ENCODE measurements at places on chromosomes 16 and 17.

- DNase-seq: no peak
Measured at GRCh38 chr17:74900208-74900607, 6.8 kb upstream of the FADS6 start.

DNA sequence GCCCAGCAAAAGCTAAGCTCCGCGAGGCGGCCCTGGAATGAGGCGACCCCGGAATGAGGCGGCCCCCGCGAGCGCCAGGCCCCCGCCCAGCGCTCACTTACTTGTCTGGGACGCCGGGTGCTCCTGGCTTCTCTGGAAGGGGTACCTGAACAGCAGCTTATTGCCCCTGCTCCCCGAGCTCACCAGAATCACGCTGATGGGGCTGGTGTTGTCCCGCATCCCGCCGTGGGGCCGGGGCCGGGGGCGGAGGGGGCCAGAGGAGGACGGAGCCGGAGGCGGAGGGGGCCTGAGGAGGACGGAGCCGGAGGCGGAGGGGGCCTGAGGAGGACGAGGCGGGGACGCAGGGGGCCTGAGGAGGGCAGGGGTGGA is 440 bp downstream of the NPRL3 start:
- DNase-seq: no peak

GRCh38 chr17:9256751-9257629 is 235.7 kb downstream of the NTN1 start:
- peak; percentile 6 for DNase-seq

DNA sequence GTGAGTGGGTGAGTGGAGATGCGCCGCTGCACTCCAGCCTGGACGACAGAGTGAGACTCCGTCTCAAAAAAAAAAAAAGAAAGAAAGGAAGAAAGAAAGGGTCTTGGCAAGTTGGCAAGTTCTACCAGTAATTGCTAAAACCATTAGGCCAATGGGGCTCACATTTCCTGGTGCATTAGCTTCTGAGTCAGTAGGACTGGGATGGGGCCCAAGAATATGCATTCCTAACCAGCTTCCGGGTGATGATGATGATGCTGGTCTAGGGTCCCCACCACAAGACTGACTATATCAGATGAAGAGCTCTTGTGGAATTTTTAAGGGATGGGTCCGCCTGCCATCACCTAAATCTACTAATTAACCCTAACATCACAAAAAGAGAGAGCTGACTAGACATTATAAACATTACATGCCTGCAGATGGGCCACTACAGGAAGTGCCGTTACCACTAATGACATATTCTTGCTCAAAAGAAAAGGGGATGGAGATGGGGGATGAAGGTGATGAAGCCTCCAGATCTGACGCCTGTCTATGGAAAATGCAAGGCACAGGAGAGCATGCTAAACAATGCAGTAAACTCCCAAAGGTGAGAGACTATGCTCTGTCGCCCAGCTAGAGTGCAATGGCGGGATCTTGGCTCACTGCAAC is 13.1 kb downstream of the MYH11 start:
- DNase-seq: no peak

DNA sequence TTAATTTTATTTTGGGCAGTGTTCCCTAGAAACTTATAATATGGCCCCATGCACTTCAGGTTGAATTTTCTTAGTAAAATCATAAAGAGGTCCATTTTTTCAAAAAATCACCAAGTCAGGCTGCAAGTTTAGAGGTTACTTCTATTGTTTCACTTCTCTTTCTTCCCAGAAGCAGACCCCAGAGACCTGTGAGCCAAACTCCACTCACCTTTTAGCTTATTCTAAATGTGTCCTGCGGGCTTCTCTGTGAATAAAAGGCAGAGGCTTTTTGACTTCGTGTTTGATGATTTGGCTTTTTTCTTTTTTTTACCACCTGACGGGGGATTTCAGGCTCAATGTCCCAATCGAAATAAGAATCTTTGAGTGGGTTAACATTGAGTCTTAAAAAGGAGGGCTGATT is 7.4 kb downstream of the PRKCB start:
- no peak for DNase-seq
